LNCaP clone FGC (cell line): ENCODE measurements at places on chromosomes 4 and X.

GRCh38 chr4:72073816-72074215 lies 42.0 kb downstream of the NPFFR2 start:
- no peak for DNase-seq

DNA sequence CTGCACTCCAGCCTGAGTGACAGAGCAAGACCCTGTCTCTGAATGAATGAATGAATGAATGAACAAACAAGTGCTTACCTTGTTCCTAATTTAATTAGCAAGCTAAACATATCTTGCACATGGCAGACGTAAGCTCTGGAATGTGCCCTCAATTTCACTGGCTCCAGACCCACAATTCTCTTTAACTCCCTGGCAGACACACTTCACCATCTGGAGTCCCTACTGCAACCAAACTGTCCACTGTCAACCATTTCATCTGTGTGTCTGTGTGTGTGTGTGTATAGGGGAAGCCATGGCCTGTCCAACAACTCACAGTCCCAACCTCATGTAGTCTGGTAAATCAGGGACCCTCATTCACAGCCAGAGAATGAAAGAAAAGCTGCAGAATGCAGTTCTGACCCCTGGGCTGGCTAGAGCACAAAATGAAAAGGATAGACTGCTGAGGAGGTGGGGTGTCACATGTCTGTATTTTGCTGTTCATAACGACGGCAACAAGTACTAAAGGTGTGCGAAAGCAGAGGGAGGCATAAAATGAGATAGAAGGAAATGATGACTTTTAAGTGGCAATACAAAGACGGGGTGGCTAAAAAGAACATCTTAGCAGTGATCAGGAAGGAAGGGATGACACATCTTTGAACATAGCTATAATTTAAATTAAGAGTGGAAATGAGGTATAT lies 114.1 kb downstream of the TSPAN5 start:
- no peak for DNase-seq

DNA sequence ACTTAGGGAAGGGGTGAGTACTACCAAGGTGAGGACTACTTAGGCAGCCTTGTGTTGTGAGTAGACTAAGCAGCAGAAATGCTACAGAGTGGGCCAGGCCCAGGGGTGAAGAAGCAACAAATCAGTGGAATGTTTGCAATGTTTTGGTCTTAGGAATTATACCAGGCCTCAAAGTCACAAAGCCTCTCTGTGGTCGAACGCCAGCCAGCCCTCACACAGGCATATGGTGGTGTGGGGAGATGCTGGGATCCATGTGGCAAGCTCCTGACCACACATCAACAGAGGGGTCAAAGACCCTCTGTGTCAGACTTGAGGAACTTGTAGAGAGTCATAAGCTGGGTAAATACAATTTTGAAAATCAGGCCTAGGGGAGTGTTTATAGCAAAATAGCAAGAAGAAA lies 153.8 kb upstream of the KLF3 start:
- DNase-seq, result no peak

GRCh38 chr4:173714456-173714855 lies 184.4 kb upstream of the HAND2 start:
- no peak for DNase-seq

- DNase-seq, result no peak
Measured at GRCh38 chrX:119755981-119756533, 2.3 kb upstream of the SOWAHD start.

DNA sequence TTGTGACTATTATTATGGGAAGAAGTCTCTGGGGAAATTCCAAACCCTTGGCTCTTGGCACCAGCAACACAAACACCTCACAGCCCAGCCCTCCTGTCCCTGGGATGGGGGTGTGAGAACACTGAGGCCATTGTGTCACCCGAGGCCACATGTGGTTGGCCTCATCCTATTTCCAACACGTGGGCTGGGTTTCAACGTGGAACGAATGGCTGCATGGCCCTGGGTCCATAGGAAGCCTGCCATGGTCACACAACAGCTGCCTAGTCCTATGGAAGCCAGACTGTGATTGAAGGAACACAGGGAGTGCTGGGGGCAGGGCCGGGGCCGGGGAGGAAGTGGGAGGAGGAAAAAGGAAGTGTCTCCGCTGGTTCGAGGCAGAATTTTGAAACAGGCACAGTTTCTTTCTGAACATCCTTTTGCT lies 10.0 kb downstream of the CLCN4 start:
- DNase-seq, result no peak

GRCh38 chr4:108544481-108544880 lies 75.9 kb upstream of the RPL34 start:
- DNase-seq, result no peak

- DNase-seq, result no peak
Measured at GRCh38 chrX:100491174-100491573, 81.1 kb upstream of the PCDH19 start.

DNA sequence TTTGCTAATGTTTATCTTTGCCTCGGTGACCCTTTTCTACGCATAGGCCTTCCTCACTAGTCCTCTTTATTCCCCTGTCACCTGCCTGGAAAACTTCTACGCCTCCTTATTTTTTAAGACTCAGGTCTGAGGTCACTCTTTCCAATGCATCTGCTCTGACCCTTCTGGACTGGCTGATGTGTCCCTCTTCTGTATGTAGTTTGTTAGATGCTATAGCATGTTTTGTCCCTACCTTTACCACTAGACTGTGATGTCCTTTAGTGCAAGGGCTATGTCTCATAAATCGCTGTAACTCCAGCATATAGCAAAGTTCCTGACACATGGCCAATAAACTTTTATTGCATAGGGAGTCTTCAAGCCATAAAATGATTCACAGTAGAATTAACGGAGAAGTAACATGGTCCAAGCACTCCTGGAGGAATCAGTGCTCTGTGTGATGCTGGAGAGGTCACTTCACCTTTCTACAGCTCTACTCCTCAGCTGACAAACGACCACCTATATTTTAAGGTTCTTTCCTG lies 872.5 kb upstream of the SLIT2 start:
- no peak for DNase-seq

GRCh38 chr4:7330811-7331681 lies 103.7 kb downstream of the PSAPL1 start:
- no peak for DNase-seq

- DNase-seq, result no peak
Measured at GRCh38 chr4:142551517-142552305, 294.4 kb downstream of the INPP4B start.

- no peak for DNase-seq
Measured at GRCh38 chr4:126705266-126705665, 927.5 kb upstream of the INTU start.

DNA sequence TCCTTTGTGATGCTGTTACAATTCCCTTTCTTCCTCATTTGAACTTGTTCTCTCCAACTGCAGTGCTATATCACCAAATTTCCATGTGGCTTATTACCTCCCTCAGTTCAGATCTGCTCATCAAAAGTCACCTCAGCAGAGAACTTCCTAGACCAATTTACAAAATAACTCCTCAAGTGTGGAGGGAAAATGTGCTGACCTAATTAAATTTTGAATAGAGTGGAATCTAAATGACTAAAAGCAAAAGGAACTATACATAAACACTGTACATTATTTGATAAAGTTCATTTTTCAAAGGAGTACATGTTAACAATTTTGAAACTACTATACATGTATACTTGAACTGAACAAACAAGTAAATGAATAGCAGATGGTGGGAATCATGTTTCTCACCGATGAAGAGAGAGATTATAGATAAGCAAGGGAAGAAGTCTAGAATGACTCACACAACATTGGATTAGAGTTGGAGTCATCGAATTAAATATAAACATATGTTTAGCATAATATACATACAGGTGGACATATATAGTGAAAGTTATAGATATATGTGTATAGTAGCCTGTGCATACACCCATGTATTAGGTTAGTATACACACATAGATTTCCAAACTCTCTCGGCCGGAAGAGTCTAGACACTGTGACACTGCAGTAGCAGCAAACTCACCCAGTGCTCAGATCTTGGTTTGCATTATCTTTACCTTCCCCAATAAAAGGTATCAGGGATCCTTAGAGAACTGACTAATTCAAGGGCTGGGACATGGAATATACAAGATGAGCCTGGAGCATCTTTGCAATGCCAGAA lies 318.7 kb downstream of the PCDH18 start:
- no peak for DNase-seq

DNA sequence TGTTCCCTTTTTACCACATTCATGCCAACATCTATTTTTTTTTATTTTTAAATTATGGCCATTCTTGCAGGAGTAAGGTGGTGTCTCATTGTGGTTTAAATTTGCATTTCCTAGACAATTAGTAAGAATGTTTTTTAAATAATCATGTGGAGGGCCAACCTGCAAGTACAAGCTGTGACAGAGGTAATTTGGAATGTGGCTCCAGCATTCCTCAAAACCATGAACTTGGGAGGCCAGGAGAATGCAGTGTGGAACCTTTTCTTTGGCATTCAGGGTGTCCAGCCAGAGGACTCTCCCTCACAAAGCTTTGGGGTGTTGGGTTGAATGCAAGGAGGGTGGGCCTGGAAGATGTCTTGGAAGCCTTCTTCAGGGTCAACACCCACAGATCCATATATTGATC lies 7.3 kb upstream of the TMEM185A start:
- DNase-seq, result no peak

GRCh38 chr4:11625211-11625610 lies 196.5 kb upstream of the HS3ST1 start:
- no peak for DNase-seq

- DNase-seq, result no peak
Measured at GRCh38 chrX:32195611-32196010, 1015.7 kb downstream of the DMD start.

DNA sequence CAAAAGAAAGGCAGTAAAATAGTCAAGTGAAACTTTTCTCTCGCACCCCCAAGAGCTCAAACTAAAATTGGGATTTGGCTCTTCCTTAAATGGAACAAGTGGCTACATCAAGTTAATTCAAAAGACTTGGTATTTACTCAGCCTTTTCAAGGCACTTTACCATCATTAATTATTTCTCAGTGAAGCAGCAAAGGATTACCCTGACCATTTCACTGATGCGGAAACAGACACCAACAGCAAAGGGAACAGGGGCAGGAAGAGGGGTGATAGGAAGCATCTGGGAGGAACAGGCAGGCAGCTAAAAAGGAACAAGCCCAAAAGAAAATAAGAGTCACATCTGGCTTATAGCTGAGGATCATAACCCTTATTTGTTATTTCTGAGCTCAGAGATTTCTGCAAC lies 2.7 kb downstream of the SCML2 start:
- DNase-seq, result no peak

DNA sequence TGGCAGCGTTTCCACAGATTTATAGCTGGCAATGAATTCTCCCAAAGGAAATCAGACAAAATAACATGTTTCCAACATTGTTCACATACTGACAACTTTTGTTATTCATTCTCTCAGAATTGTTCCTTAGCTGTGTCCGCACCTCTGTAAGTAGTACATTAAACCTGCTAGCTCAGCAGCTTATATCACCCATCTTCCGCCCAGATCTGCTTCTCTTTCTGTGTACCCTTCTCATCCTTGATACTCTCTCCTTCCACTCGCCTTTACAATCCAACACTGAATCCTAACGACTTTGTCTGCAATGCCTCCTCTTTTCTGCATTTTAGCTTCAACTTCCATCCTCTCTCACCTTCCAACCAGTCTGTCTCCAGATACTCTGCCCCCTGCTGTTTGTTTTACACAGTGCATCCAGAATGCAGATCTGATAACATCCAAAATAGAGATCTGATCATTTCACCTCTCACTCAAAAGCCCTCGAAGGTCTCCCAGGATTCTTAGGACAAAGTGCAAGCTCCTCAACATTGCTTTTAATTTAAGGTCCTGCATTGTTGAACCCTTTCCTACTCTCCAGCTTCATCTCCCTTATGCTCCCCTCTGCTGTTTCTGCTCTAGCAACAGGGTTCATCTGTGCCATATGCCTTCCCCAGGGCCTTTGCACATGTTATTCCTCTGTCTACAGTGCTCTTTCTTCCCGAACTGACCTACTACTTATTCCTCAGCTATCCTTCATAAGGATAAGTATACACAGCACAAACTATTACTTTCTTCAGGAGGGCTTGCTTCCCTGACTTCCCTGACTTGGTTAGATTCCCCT lies 67.3 kb upstream of the VBP1 start:
- DNase-seq, result no peak

DNA sequence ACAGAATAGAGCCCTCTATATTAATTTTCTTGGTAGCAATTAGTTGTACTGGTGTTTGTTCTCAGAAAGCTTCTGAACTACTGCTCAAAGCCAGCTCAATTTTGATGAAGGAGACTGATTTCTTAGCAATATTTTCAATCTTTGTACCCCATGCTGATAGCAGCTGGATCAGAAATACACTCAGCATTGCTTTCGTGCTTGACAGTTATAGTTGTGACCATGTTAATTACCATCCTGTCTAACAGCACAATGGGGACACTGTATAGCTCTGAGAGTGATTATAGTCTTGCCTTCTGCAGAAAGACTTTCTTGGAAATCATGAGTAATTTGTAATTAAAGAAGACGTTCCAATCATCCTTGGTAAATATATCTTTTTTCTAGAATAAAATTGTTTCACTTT lies 79.7 kb upstream of the GNPDA2 start:
- DNase-seq, result no peak

- DNase-seq, result no peak
Measured at GRCh38 chrX:9729171-9729885, 36.3 kb downstream of the GPR143 start.

- DNase-seq, result no peak
Measured at GRCh38 chr4:99395595-99396364, 39.4 kb downstream of the ADH7 start.

- no peak for DNase-seq
Measured at GRCh38 chrX:151870602-151871001, 42.1 kb upstream of the MAGEA4 start.

DNA sequence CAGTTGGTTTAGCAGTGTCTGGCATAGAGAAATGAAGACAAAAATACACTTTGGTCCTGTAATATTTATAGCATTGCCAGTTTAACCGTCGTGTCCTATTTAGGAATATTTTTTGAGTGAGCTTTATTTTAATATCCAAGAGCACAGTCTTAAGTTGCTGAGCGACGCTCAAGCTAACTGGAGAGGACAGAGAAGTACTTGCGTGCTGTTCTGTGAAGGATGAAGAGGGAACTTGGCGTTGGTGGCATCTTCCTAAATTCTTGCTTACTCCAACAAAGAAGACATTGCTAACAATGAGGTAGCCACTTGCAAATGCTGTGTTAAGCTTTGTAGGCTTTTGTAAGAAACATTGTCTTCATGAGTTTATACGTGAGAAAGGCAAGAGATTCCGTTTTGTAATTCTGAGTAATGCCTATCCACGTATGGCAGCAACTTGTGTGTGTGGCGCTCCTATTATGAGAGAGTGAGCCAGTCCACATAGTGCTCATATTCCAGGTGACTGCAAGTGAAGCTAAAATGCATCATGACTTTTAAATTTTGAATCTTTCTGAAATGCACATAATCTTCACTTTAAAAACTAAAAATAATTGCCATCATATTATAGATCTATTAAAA lies 50.6 kb downstream of the SYNPO2 start:
- no peak for DNase-seq
